Progenitor cell of endocrine pancreas (in vitro differentiated cells): ENCODE measurements at places on chromosomes 11 and 22. TPM values are rescaled to one million over a fixed set of nuclear protein-coding genes. Genes with fewer than 3 reads are reported as not detected.

Gene HBE1
- total RNA-seq: not detected in 2 replicates

GRCh38 chr22:49303781-49304461, 523.8 kb downstream of the BRD1 start:
- H3K4me3 ChIP-seq: no peak overlapping the region
- H3K27me3 ChIP-seq: peaks cover 14% of the 10 kb centered on the region
- no peaks in the 10 kb centered on the region for H3K4me1 ChIP-seq
- no peak overlapping the region for H3K27ac ChIP-seq
- peak; percentile 7 for DNase-seq
- H3K36me3 ChIP-seq: no peaks in the 10 kb centered on the region

Gene KRTAP5-10
- 0.41 TPM in 1 of 2 replicates, not detected in the other for total RNA-seq

- DNase-seq: no peak
- peaks cover 25% of the 10 kb centered on the region for H3K27me3 ChIP-seq
Measured at GRCh38 chr22:42342426-42343120, 72.1 kb upstream of the TCF20 start.

Gene CBY1
- total RNA-seq: 46.1 and 50.5 TPM in 2 replicates

Gene RAB6A
- total RNA-seq: 81.0 and 88.6 TPM in 2 replicates

DNA sequence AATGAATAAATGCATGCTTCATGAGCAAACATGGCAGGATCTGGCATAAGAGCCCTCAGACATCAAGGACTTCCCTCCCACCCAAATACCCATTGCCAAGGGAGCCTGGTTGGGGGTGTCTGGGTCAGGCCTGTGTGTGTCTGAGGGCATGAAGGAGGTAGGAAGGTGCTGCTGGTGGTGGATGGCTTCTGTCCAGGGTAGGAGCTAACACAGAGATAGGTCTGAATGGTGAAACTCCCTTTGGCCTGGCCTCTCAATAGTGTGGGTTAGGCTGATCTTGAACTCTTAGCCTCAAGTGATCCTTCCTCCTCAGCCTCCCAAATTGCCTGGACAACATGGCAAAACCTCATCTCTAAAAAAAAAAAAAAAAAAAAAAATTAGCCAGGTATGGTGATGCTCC, 2.8 kb downstream of the AMPD3 start:
- H3K27me3 ChIP-seq: peaks cover 6% of the 10 kb centered on the region
- H3K4me3 ChIP-seq: no peak overlapping the region
- no peak for DNase-seq
- H3K27ac ChIP-seq: no peak overlapping the region
- H3K4me1 ChIP-seq: peaks cover 11% of the 10 kb centered on the region

DNA sequence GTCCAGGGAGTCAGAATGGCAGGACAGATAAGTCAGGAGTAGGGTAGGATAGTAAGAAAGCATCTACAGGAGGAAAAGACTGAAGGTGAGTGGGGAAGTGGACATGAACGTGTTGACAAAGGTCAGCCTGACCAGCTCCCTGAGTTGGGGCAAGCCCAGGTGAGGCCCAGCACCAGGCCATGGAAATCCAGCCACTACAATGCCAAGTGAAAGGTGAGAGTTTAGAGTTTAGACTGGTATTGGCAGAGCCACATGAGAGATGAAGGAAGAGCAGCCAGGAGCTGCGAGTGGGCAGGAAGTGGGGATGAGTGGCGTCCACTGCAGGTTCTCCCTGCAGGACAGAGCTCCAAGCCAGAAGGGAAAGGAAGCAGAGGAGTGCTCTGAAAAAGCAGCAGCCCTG, 16.5 kb upstream of the SMCO4 start:
- H3K27ac ChIP-seq: no peak overlapping the region
- H3K4me3 ChIP-seq: no peak overlapping the region
- no peaks in the 10 kb centered on the region for H3K4me1 ChIP-seq
- peaks cover 11% of the 10 kb centered on the region for H3K27me3 ChIP-seq

DNA sequence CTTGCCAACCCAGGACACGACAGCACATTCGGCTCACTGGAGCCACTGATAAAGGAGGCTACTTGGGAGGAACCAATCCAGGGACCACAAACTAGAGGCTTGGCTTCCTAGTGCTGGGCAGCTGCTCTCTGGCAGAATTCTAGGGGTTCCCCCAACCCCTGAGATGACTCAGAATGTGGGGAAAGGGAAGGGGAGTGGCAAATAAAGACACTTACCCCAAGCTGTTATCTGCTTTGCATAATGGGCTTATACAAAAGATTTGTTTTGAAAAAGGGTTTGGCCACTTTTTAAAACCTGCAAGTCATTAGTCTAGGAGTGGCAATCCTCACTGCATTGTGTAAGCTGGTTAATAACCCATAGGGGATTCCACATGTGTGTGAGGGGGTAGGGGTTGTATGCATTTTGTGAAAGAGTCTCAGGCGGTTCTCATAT, 64.1 kb upstream of the LMO1 start:
- no peak overlapping the region for H3K27ac ChIP-seq
- peaks cover 10% of the 10 kb centered on the region for H3K27me3 ChIP-seq
- no peak overlapping the region for H3K4me3 ChIP-seq
- H3K4me1 ChIP-seq: no peaks in the 10 kb centered on the region
- DNase-seq: no peak

DNA sequence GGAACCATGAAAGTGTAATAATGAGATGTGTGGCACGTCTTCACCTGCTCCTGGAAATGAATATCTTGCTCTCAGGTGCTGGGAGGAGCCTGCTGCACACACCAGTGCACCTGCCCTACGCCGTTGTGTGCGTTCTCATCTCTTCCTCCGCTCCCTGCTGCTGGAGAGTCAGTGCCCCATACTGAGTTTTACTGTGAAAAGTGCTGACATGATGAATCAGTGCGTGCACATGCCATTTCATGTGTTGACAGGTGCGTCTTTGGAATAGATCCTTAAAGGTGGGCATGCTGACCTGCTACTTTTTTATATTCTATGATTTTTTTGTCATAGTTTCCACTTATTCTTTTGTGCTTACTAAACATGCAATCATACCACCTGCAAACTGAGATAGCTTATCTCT, 1015.8 kb downstream of the BRD1 start:
- no peak for DNase-seq
- H3K4me1 ChIP-seq: no peaks in the 10 kb centered on the region
- H3K36me3 ChIP-seq: no peaks in the 10 kb centered on the region
- H3K27me3 ChIP-seq: peaks cover 24% of the 10 kb centered on the region
- no peak overlapping the region for H3K4me3 ChIP-seq

DNA sequence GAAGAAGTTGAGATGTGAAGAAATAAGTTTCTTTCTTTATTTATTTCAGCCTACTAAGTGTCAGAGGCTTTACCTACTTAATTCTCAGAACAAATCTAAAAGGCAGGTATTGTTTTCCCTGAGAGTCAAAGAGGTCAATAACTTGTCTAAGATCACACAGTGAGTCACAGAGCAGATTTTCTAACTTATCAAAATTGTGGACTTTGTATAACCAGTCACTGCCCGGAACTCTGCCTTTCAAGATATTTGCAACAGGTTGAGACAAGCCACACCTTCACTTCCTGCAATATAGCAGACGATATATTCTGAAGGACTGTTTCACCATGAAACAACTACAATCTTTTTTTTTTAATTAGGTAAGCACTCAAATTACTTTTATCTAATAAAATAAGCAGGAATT, 10.5 kb upstream of the MMP3 start:
- peaks cover 3% of the 10 kb centered on the region for H3K36me3 ChIP-seq
- peaks cover 12% of the 10 kb centered on the region for H3K4me1 ChIP-seq
- no peaks in the 10 kb centered on the region for H3K27me3 ChIP-seq
- no peak for DNase-seq

Gene RCOR2
- 39.4 and 39.7 TPM in 2 replicates for total RNA-seq

DNA sequence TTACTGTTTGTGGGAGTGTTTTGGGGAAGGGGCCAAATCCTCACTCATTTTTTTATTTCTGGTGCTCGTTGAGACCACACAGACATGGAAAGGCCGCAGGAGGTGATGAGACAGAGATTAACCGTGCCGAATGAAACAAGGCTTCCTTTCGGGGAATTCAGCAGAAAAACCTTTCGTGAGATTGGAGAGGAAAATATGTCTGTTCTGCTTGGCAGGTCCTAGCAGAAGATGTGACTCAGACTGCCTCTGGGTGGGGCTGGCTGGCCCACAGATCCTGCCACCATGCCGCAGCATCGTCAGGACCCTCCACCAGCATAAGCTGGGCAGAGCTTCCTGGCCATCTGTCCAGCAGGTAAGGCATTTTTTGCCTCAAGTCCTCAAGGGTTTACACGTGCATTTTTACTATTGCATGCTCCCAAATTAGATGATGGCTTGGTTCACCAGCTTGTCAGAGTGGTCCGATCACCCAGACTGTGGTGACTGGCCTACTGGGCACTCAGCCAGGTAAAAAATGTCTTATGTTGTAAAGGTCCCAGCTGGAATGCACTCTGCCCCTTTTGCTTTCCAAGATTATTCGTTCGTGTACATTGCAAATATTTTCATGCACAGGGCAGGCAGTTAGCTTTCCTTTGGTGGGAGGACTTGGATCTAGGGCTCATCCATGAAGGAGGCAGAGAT, 1.5 kb downstream of the DDB2 start:
- no peaks in the 10 kb centered on the region for H3K27me3 ChIP-seq
- H3K36me3 ChIP-seq: peaks cover 5% of the 10 kb centered on the region
- H3K4me3 ChIP-seq: peak overlapping the region; percentile 91

DNA sequence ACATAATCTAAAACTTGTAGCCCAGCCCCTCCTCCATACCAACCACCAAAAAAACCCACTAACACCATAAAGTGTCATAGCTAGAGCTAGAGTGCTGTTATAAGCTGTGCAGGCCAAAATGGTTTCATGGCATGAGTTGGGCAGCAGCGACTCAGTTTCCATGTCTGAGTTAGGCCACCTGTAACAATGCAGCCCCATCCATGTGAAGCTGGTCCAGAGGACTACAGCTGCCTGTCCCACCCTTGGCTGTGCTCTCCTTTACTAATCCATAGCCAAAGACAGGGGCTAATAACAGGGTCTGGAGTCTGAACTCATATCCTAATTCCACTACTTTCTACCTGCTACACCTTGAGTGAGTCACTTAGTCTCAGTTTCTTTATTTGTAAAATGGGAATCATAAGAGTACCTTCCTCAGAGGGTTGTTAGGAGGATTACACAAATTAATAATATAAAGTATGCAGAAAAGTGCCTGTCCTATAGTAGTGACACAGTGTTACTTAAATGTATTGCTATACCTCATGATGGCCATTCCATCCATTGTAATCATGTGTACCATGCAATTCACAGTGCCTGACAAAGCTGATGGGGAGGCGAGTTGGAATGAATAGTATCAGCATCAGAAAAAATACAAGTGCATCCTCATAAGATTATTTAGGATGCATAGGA, 20.6 kb downstream of the KCNQ1OT1 start:
- H3K27ac ChIP-seq: no peak overlapping the region
- no peaks in the 10 kb centered on the region for H3K27me3 ChIP-seq
- H3K4me1 ChIP-seq: peaks cover 48% of the 10 kb centered on the region
- H3K36me3 ChIP-seq: no peaks in the 10 kb centered on the region
- DNase-seq: no peak
